ENCODE measurements at places on chromosomes 13 and 19.

- no peak for DNase-seq
Observed at GRCh38 chr13:64130171-64130570, 2714.5 kb upstream of the PCDH20 start.

- no peak for DNase-seq
Observed at GRCh38 chr13:79128158-79128557, 277.9 kb downstream of the RBM26 start.

- DNase-seq, result no peak
Observed at GRCh38 chr19:10896851-10897526, 25.6 kb downstream of the CARM1 start.

- no peak for DNase-seq
Observed at GRCh38 chr19:10823690-10824089, 12.3 kb downstream of the TMED1 start.

- no peak for DNase-seq
Observed at GRCh38 chr19:53086949-53087348, 16.3 kb downstream of the ZNF160 start.

- DNase-seq, result no peak
Observed at GRCh38 chr13:87234981-87235380, 436.2 kb upstream of the SLITRK5 start.

- DNase-seq, result peak; percentile 40
Observed at GRCh38 chr19:14347999-14348889, 33.0 kb upstream of the ADGRE5 start.

DNA sequence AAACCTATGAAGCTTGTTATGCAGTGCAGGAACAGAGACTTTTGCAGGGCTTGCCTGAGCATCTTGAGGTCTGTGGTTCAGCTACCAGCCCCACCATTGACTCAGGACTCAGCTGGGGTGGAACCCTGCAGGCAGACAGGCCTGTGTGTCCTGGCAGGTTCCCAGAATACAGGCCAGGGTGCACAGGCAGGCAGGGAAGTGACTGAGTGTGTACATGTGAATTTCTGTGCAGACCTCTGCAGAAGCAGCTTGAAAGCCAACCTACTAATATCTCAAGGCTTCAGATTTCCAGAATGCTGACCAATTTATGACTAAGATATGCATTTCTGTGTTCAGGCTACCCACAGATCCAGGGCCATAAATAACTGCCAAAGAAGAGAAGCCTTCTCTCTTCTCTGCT, 254.4 kb downstream of the DLEU7 start:
- DNase-seq, result no peak

DNA sequence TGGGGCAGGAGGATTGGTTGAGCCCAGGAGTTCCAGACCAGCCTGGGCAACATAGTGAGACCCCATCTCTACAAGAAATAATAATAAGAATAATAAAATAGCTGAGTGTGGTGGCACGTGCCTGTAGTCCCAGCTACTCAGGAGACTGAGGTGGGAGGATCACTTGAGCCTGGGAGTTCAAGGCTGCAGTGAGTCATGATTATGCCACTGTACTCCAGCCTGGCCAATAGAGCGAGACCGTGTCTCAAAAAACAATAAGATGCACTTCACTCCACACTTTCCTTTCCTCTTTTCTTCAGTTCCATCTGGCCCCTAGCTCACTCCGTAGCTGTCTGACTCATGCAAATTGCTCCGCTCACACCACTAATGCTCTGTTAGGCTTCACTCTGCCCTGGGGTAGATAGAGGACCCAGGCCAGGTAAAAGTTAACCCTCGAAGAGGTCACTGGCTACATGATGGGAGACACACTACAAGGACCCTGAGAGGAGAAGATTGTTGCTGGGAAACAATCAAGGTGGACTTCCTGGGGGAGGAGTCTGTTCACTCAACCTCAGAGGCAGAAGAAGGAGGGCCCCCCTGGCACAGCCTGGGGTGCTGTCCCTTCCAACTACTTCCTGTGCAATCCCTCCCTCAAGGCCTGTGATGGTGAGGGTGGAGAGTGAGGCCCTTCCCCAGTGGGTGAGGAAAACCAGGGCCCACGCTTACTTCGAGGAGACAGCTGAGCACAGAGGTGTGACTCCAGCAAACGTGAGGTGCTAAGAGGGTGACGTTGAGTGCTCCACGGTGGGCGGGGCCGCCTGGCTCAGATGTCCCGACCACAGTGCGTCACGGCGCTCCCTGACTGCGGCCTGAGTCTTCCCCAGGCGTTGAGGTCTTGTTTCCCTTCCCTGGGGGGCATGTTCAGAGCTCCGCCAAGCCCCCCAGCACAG, 8.8 kb upstream of the TNFSF9 start:
- DNase-seq, result peak; percentile 62

DNA sequence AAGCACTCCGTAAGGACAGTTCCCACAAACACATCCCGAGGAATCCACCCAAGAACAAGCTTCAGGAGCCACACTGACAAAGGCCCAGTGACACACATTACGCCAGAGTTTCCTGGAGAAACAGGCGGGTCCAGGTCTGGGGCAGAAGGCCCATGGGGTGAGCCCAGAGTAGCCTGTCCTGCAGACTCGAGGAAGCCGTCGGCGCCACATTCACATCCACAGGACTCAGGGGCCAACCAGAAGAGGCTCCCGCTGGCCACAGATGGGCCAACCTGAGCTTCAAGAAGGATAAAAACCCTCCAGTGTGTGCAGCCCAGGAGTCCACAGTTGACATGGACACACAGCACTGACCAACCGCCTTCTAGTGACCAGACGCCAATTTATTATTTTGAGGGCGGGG, 31.3 kb downstream of the GRTP1 start:
- no peak for DNase-seq

- no peak for DNase-seq
Observed at GRCh38 chr13:106560821-106561220, 7.1 kb downstream of the ARGLU1 start.

- DNase-seq, result no peak
Observed at GRCh38 chr13:45299194-45299593, 41.8 kb downstream of the TPT1 start.

DNA sequence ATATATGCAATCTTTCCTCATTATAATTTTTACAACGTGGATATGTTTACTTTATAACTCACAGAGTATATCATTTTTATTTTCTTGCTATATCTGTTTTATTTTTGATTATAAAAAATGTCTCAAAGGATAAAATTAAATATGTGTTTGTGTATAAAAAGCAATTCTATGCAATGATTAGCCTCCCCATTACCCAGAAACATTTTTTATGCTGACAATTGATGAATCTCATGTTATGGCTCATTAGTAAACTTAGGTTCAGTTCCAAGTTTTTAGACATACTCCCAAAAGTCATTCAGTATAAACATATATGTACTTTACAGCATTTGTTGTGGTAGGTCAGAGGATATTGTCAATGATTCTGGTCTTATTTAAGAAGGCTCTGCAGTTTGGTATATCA, 540.1 kb upstream of the SPRY2 start:
- DNase-seq, result no peak

DNA sequence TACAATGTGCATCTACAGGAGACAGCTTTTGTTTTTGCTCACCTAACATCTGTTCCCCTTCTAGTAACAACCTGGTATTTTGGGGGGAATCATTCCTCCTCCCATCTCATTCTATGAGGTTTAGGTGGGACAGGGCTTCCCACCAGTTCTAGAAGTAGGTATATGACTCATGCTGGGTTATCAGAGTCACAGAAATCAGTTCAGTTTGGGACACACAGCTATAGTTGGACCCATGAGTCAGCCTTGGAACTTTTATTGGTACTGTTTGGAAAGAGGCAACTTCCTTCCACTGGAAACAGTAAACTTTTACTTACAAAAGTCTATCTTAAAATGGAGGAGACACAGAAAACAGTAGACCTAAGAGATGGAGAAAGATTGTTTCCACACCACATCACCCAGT, 185.5 kb downstream of the DNAJC3 start:
- no peak for DNase-seq

- no peak for DNase-seq
Observed at GRCh38 chr19:54521022-54521859, 18.6 kb downstream of the LAIR2 start.

DNA sequence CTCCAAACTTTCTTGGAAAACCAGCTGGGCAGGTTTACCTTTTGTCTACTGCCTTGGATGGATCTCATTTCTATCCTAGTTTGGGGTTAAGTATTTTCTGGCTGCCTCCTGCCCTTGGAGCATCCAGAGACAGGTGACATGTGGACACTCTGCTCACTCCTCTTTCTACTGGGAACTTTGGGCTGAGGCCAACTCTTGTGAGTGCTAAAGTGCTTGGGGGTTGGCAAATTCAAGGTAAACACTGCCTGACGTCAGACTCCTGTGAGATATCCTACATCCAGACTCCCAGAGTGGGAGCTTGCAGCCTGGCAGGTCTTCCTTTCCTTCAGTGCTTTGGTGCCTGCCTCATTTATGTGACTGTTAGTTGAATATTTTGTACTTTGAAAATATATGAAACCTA, 388.1 kb downstream of the KCNRG start:
- no peak for DNase-seq

GRCh38 chr13:109784590-109785140, 1.7 kb downstream of the IRS2 start:
- DNase-seq, result peak; percentile 51

GRCh38 chr13:79937771-79938216, 403.1 kb downstream of the SPRY2 start:
- no peak for DNase-seq

- no peak for DNase-seq
Observed at GRCh38 chr13:100904293-100904976, 229.8 kb upstream of the TMTC4 start.

- DNase-seq, result no peak
Observed at GRCh38 chr13:23460309-23460708, 26.8 kb upstream of the SACS start.

- no peak for DNase-seq
Observed at GRCh38 chr13:110607675-110608224, 7.6 kb upstream of the NAXD start.

GRCh38 chr13:59112221-59112718, 1051.5 kb downstream of the DIAPH3 start:
- DNase-seq, result no peak

DNA sequence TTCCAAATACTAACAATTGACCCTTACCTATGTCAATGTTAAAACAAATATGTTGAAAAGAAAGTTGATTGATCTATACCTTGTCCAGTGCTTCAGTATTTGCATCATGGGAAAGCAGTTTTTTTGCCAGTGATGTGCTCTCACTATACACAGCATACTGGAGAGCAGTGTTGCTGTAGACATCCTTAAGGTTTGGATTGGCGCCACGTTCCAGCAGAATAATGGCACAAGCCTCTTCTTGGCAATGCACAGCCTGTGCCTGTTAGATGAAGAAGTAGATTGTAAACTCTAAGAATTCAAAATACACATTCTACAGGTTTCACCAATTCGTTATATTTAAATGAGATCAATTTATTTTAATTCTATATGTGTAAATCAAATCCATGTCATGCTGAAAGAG, 43.9 kb upstream of the C1QTNF9B start:
- DNase-seq, result no peak

- peak; percentile 46 for DNase-seq
Observed at GRCh38 chr13:25574437-25575411, 202.9 kb downstream of the ATP8A2 start.

- DNase-seq, result no peak
Observed at GRCh38 chr13:40563350-40564125, 102.9 kb downstream of the FOXO1 start.

GRCh38 chr13:22846551-22846950, 334.2 kb upstream of the SGCG start:
- no peak for DNase-seq

- DNase-seq, result no peak
Observed at GRCh38 chr13:26909477-26909876, 148.9 kb upstream of the GPR12 start.

DNA sequence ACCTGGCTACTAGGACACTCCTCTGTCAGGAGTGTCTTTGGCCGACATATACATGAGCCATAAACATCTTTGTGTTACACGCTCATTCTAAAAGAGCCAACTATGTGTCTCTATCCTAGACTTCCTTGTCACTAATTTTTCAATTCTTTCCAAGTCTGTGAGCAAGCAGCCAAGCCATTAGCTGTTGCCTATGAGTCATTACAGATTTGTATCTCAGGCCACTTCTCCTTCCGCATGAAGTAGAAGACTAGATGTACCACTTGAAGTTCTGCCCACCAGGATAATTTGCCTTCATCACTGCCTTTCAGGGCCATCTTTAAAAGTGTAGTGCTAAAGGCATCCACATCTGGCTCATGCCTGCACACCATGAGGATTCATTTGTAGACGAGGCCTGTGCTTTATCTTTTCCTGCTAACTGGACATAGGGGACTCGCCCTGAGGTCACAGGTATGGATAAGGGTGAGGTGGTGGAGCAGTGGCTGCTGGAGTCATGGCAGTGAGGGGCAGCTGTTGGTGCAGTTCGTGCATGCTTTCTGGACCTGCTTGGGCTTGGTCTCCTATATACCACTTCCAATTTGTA, 126.1 kb upstream of the KL start:
- DNase-seq, result no peak
